BJ (cell line): ENCODE measurements at places on chromosomes 16 and 17.

DNA sequence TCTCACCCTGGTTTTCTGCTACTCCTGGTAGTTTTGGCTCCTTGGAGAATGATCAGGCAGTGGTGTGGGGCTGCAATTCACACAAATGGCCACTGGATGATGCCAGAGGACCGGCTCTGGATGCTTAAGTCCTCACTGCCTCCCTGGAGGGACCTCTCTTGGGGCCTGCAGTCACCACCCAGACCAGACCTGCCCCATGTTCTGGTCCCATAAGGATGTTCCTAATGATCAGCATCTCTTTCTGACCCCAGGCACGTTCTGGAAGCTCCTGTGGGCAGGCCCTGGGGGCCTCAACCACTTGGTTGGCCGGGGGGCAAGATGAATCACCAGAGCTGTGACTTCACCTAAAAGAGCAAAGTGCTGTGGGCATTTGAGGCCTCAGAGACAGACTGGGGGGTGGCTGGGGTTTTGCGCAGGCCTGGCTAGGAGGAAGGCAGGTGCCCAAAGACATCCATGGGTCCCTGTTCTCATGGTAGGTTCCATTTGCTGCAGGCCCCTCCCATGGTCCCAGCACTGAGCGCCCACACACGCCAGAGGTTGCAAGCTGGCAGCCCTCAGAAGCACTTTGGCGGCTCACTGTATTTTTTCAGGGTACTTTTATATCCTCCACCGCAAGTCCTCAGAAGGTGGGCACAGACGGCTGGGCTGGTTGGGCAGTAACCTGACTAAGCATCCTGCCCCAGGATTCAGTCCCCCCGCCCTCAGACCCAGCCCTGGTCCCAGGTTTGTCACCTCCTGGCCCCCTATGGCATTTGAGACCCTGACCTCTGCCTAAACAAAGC is 53.2 kb downstream of the NT5M start:
- DNase-seq = no peak

- peak; percentile 98 for DNase-seq
Measured at GRCh38 chr17:40551091-40551878, 14.0 kb downstream of the CCR7 start.

GRCh38 chr16:70714581-70715054 is 28.8 kb upstream of the MTSS2 start:
- DNase-seq = no peak

- DNase-seq = no peak
Measured at GRCh38 chr16:73483934-73484711, 436.2 kb upstream of the ZFHX3 start.

DNA sequence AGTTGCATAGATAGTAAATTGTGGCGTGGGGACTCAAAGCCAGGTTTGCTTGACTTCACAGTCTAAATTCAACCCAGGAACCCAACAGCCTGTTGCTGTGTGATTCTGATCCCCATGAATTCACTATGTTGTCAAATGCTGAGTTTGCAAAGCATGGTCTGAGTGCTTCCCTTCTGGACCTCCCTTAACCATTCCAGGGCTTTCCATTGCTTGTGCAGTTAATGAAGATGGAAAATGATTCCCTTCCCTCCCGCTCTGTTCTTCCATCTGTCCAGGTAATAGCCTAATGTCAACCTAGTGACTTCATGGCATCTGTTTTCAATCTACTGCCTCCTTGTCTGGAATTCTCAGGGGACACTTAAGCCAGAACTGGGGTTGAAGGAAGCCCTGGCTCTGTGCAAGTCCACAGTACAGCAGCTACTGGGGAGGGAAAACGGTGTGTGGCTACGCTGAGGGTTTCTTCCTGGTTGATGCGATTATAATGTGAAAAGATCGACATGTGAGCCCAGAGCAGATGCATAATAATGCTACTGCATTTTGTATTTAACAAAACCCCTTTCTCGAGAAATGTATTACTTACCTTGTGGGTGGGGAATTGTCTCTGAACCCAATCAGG is 206.7 kb downstream of the CDH13 start:
- DNase-seq = no peak
